NCI-H460 (cell line): ENCODE measurements at places on chromosomes 4 and X. TPM values are rescaled to one million over a fixed set of nuclear protein-coding genes. Genes with fewer than 3 reads are reported as not detected.

Gene EXOC1L
- not detected in 2 replicates for total RNA-seq

Gene CXCL5
- total RNA-seq, result 155 and 183 TPM in 2 replicates

Gene NCAPG
- 44.1 and 44.2 TPM in 2 replicates for total RNA-seq

Gene GJB1
- not detected in 2 replicates for total RNA-seq

Gene TEX13C
- not detected in 2 replicates for total RNA-seq

Gene TRIM75
- total RNA-seq, result not detected in 2 replicates

Gene PHEX
- total RNA-seq, result 0.64 and 0.84 TPM in 2 replicates

Gene FAM47A
- total RNA-seq, result not detected in 2 replicates

Gene PNCK
- total RNA-seq, result 0.42 and 0.69 TPM in 2 replicates

Gene BEX5
- total RNA-seq, result 1.7 and 3.0 TPM in 2 replicates

Gene GCNA
- total RNA-seq, result 3.6 and 5.3 TPM in 2 replicates

Gene HGFAC
- total RNA-seq, result not detected in 2 replicates

Gene GLRA3
- 0.09 and 0.15 TPM in 2 replicates for total RNA-seq

Gene F9
- not detected in 2 replicates for total RNA-seq

Gene RASSF6
- 0.07 and 0.29 TPM in 2 replicates for total RNA-seq

Gene APBB2
- total RNA-seq, result 32.2 and 34.4 TPM in 2 replicates

Gene IL3RA
- total RNA-seq, result 0.27 and 0.40 TPM in 2 replicates

Gene XK
- total RNA-seq, result 0.61 and 0.62 TPM in 2 replicates

Gene ZFP92
- total RNA-seq, result 0.55 and 0.67 TPM in 2 replicates

Gene FHDC1
- 3.3 and 3.8 TPM in 2 replicates for total RNA-seq

Gene ANKRD50
- 8.6 and 11.0 TPM in 2 replicates for total RNA-seq

Gene SGCB
- total RNA-seq, result 12.1 and 12.4 TPM in 2 replicates

Gene FGFRL1
- 16.8 and 21.7 TPM in 2 replicates for total RNA-seq

Gene CT45A3
- total RNA-seq, result not detected in 2 replicates
